ENCODE measurements at places on chromosomes 4 and X.

GRCh38 chr4:99090481-99091215 is 2.1 kb upstream of the ADH5 start:
- DNase-seq = no peak

DNA sequence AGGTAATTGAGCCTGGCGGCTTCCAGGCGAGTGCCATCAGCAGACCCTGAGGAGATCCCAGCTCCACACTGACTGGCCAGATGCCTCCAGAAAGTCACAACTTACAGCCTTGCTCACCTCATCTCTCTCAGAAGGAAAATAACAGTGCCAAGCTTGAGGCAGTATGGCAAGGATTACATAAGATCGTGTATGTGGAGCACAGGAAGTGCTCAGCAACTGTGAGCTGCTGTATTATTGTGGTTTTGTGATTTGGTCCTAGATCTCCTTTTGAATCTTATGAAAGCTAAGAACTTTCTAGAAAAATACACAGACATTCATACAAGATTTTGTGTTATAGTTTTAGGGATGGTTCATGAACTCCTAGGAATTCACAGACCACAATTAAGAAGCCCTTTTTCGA is 14.0 kb downstream of the RASL11B start:
- DNase-seq = no peak

- no peak for DNase-seq
Observed at GRCh38 chr4:40418430-40419230, 83.5 kb downstream of the CHRNA9 start.

GRCh38 chrX:46376246-46376885 is 168.9 kb downstream of the ZNF674 start:
- peak; percentile 69 for DNase-seq

DNA sequence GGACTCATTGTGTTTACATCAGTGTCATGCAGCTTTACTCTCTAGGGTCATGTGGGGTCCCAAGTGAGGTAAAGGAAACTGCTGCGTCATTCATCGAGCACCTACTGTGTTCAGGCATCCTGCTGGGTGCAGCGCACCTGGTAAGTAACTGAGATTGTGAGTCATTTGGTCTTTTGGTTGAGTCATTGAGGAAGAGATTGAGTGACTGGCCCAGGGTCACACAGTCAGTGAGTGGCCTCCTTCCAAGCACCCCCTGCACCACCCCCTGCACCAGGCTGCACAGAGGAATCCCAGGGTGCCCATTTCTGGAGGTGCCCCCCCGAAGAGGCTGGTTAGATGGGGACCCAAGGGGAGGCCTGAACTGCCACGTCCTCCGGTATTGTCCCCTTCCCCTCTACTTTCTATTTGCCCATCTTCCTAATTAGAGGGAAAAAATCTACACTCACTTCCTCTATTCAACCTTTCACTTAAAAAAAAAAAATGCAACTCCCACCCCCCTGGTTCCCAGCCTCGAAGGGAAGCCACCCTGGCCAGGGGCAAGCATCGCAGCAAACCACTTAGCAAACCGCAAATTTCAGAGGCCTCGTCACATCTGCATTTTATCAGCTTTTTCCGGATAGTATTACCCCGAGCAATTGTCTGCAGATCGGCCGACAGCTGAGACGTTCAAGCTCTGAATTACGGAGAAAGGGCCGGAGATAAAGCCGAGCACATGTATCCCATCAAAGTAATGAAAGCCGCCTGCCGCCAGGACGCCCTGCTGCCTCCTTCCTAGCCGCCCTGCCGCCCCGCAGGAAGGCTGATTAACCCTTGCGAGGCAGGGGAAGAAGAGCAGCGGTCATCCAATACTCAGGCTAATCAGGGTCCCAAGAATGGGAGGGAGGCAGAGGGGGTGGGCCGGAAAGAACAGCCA is 96.3 kb upstream of the MSX1 start:
- DNase-seq = peak; percentile 97

DNA sequence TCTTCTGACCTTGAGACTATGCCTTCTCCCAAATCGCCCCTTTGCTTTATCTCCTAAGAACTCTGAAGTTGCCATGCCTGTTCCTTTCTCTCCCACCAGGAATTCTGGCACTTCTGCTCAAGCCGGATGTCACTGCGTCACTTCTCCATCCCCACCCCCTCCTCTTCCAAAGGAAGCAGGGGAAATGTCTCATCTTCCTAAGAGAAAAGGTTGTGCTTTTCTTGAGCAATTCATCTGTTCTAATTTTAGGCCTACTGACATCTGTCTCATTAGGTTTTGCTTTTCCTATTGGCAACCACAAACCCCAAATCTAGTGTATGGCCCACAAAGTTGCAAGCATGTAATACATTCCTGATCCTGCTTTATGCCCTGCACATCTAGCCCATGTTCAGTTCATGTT is 163.1 kb upstream of the PLAC1 start:
- peak; percentile 54 for DNase-seq

GRCh38 chrX:16807976-16808542 is 21.8 kb downstream of the TXLNG start:
- no peak for DNase-seq

DNA sequence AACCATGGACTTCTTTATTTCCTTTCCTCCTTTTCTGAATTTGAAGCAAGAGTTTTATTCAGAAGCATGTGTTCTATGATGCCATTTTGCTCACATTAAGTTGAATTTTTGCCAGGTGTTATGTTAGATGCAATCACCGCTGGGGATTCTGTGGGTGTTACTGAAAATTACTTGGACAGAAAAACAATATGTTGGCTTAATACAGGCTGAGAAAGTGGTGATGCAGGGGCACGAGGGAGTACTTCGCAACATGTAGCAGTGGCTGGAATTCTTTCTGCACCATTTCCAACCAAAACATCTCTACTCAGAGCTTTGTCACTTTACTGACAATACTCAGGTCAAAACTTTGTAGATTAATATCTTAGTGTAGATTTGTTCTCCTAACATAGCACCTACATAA is 109.2 kb upstream of the PCDH18 start:
- no peak for DNase-seq

DNA sequence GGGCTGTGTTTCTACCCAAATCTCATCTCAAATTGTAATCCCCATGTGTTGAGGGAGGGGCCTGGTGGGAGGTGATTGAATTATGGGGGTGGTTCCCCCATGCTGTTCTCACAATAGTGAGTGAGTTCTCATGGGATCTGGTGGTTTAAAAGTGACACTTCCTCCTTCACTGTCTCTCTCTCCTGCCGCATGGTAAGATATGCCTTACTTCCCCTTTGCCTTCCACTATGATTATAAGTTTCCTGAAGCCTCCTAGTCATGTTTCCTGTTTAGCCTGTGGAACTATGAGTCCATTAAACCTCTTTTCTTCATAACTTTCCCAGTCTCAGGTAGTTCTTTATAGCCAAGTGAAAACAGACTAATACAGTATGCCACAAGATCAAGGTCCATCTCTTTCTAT is 70.0 kb upstream of the MSX1 start:
- DNase-seq = no peak

DNA sequence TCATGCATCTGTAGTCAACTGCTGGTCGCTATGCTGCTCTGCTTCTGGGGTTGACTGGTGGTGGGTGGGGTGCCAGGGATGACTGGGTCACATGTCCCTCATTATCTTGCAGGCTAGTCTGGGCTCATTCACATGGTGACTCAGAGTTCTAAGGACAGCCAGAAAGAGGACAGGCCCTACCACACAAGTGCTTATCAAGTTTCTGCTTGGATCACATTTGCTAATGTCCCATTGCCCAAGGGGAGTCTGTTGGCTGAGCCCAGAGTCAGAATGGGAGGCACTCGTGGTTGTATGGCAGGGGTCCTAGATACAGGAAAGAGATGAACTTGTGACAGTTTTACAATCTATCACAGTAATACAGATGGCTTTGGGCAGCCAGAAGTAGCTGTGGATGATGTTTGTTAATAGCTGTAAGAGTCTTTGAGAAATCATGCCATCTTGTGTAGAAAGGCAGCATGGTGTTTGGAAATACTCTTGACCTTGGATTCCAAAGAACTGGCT is 221.3 kb downstream of the GPAT3 start:
- peak; percentile 84 for DNase-seq

GRCh38 chrX:70998411-70999027 is 67.6 kb upstream of the SLC7A3 start:
- DNase-seq = peak; percentile 58

- no peak for DNase-seq
Observed at GRCh38 chrX:137286423-137286822, 252.6 kb upstream of the GPR101 start.

GRCh38 chr4:158625544-158625943 is 46.1 kb downstream of the C4orf46 start:
- no peak for DNase-seq

DNA sequence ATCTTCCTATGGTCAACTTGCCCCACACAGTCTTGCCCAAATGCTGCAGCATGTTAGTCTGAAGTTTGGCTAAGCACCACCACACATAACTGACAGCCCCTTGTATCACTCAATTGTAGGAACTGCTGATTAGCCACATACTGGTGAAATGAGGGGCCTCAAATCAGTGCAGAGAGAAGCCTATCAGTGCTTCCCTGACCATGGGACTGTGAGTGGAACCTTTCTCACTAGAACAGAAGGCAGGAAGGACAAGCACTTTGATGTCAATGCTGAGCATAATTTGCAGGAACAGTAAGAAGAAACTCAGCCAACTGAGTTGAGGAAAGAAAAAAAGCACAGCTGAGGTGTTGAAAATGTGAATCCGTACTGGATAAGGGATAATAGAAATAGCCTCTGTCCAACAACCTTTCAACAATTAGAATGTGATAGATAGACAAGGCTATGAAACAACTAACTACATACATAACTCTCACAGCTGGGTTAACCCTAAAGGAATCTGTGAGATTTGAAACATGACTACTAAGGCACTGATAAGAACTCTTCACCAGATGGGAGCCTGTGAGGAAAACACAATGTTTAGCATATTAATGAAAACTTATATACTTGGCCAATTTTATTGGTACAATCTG is 136.6 kb upstream of the SH3RF1 start:
- no peak for DNase-seq

DNA sequence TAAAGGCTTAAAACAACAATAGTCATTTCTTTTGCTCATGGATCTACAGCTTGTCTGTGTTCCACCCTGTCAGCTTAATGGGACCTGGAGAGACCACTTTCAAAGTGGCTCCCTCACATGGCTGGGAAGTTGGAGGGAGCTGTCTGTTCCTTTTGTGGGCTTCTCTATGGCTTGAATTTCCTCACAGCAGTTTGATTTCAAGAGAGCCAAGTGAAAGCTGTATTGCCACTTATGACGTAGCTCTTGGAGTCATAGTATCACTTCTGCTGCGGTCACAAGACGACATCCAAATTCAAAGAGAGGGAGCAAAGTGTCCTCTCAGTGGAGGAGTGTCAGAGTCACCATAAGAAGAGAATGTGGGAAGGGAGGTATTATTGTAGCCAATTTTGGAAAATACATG is 22.7 kb upstream of the ACSL1 start:
- DNase-seq = no peak

- DNase-seq = no peak
Observed at GRCh38 chr4:133149364-133149695, 236 bp downstream of the PCDH10 start.

DNA sequence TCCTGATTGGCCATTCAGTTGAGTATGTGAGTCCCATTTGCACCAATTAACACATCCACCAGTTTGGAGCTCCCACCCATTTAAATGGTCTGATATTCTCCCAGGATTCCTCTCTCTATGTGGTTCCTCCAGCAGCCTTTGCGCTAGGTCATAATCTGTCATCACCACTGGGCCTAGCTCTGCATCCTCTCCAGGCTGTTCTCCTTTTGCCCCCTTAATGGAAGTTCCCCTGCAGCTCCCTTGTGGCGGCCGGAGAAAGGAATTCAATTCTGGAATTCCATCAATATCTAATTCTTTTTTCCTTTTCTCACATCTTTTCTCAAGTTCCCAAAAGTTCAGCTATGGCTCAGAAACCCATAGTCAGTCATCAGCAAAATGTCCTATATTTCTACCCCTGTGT is 2184.4 kb upstream of the AGA start:
- DNase-seq = peak; percentile 51

DNA sequence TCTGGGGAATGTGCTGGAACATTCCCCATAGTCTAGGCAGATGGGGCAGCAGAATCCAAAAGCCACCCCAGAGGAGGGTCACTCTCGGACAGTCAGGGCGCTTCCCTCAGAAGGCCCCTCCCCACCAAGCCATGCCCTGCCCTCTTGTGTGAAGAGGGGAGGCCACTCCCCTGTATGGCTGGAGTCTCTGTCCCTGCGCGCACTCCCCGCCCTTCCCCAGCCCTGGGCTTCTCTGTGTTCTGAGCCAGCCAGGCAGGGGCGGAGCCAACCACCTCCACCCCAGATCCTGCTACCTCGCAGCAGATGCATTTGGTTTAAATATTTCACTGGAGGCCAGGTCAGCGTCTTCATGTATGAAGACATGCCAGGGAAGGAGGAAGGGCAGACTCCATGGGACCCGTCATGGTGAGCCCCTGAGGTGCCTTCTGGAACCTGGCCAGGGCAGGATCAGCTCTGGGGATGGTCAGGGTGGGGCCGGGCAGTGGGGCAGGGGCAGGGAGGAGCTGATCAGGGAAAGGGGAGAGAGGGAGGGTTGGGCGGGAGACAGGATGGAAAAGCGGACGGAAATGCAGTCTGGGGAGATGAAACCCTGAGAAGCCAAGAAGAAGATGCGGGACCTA is 107.3 kb downstream of the ADRA2C start:
- peak; percentile 68 for DNase-seq

DNA sequence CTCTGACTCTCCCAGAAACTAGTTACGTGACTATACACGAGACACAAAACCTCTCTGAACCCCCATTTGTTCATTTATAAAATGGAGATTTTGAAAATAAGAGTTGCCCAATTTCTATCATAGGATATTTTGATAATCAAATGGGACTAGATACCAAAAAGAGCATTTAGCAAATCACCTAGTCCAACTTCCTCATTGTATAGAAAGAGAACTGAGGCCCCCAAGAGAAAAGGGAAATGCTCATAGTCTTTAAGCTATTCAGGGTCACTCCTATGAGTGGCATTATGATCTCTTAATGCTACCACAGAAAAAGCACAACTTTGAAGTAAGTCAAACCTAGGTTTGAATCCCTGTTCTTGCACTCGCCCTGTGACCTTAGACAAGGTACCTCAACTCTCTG is 62.7 kb downstream of the BMP15 start:
- DNase-seq = no peak

- DNase-seq = no peak
Observed at GRCh38 chrX:72216973-72217372, 21.9 kb downstream of the ERCC6L start.

GRCh38 chr4:38383646-38384121 is 280.3 kb upstream of the KLF3 start:
- DNase-seq = no peak

- DNase-seq = peak; percentile 61
Observed at GRCh38 chr4:110475881-110476818, at the start of gene ENPEP. TSS of gene ENPEP (plus strand) at chr4:110476155. CDS start at chr4:110476415, 260 bp downstream.

- no peak for DNase-seq
Observed at GRCh38 chr4:12703036-12703435, 781.1 kb downstream of the RAB28 start.

GRCh38 chrX:38811515-38812243 is 10.4 kb downstream of the MID1IP1 start:
- DNase-seq = no peak
